ENCODE measurements at places on chromosomes 3 and 15. TPM values are rescaled to one million over a fixed set of nuclear protein-coding genes. Genes with fewer than 3 reads are reported as not detected.
A peak's percentile ranks its signal among the peaks of the same experiment; 100 is the strongest.

- peak; percentile 54 for DNase-seq
Observed at GRCh38 chr3:119559441-119559963, at the start of gene CD80. CD80 (minus strand) TSS chr3:119559614; CDS start chr3:119557728, 1,886 bp downstream.

The TEX264 gene
- 21.4 TPM for total RNA-seq

- no peak for DNase-seq
Observed at GRCh38 chr3:30289324-30289723, 317.1 kb upstream of the TGFBR2 start.

The KLHL40 gene
- total RNA-seq, result 281 TPM

GRCh38 chr3:127182848-127183714, 9.8 kb upstream of the PRR23E start:
- no peak for DNase-seq

The PBRM1 gene
- total RNA-seq, result 40.6 TPM

DNA sequence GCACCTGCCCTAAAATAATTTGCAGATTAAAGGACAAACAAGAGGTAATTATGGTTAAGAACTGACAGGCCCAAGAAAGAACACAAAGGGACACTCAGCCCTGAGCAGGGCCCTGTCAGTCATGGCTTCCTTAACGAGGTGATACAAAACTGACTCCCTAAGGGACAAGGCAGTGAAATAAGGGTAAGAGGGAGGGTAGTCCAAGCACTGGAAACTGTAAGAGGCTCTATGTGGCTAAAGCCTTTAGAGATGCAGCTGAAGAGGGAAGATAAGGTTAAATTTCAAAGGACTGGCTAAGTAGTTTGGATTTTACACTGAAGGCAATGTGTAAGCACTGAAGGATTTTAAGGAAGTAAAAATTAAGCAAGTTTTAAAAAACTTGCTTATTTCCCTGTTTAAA, 3.9 kb downstream of the ATR start:
- DNase-seq, result no peak

The ST3GAL6 gene
- total RNA-seq, result 9.7 TPM

- DNase-seq, result no peak
Observed at GRCh38 chr3:72818905-72819304, 29.3 kb downstream of the SHQ1 start.

- no peak for DNase-seq
Observed at GRCh38 chr3:78507196-78507984, 1260.4 kb downstream of the ROBO1 start.

The ITIH4 gene
- total RNA-seq, result 34.2 TPM

The SLC6A1 gene
- total RNA-seq, result 0.86 TPM

The DYNLT2B gene
- 2.3 TPM for total RNA-seq

DNA sequence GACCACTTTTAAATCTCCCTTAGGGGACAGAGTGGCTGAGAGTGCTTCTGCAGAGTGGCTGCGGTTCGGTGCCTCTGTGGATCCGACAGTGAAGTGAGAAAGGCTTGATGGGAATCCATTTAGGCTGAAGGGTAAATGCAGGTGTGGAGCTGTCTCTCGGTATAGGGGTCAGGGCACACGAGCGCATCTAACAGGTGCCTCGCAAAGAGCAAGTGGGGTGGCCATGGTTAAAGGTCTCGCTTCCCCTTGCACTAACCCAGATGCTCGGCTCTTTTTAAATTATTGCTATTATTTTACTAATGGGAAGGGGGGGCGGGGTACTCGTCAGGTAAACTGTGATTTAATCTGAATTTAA, 598 bp upstream of the GJD2 start:
- DNase-seq, result no peak

The PARP15 gene
- total RNA-seq, result 0.18 TPM

- DNase-seq, result no peak
Observed at GRCh38 chr3:141709126-141709770, 28.9 kb upstream of the RNF7 start.

DNA sequence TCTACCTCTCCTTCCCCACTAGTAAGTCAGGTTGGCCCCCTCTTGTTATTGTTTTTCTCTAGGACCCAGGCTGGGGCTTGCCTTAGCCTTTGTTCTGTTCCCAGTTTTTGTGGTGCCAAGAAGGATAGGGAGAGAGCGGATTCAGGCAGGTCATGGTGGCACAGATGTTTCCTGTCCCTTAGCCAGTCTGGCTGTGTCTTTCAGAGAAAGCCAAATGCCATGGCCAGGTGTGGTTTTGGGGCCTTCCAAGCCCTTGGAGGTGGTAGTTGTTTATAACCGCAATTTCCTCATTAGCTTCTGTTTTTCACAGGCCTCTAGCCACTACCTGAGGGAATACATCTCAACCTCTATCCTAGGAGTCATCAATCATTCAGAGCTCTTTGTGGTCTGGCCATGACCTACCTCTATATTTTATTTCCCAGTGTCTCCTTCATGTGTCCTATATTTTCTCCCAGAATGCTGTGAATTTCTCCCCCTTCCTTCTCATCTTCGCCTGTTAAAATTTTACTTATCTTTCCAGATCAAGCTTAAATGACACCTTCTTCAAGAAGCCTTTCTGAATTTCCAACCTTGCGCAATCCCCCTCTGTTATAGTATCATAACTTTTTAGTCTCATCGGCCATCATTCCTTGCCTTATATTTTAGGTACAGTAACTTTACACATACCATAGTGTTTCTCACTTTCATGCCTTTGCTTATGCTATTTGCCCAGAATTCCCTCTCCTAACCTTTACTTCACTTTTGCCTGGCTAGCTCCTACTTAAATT, 38.2 kb downstream of the TIMP4 start:
- no peak for DNase-seq

Data from psoas muscle (tissue), 8 donors.